Foreskin keratinocyte (primary cell): ENCODE measurements at places on chromosomes 3 and 15. TPM values are rescaled to one million over a fixed set of nuclear protein-coding genes. Genes with fewer than 3 reads are reported as not detected.

DNA sequence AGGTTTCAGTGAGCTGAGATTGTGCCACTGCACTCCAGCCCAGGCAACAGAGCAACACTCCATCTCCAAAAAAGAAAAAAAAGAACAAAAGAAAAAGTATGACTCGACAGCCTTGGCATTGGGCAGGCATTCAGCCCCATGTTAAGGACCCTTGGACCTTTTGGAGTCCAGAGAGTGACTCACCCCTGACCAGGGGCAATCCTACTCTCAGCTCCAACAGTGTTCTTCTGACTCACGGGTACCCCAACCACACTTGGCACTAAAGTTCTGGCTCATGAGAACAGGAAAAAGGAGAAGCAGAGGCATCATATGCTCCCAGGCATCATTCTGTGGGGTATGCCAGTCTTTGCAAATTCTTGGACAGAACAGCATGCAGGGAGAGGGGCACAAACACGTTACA lies 252.4 kb upstream of the HES1 start:
- DNase-seq = no peak

GRCh38 chr3:45664578-45664977 lies 24.6 kb upstream of the SACM1L start:
- no peak for DNase-seq

GRCh38 chr3:188915127-188915526 lies 256.6 kb upstream of the TPRG1 start:
- no peak for DNase-seq

DNA sequence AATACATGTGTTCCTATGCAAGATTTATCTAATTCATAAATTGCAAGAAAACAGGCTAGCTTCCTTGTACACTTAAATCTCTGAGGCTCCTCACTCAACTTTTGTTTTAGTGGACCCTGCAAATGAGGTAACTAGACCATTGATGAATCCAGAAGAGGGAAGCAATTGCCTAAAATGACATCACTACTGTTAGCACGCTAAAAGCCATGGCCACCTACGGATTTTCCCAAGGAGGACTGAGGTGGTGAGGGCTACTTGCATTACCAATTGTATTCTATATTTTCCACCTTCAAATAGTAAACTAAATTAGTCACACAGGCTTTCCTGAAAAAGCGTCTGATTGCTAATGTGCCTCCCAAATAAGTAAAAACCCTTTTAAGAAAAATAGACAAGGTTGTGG lies 140.7 kb downstream of the GADL1 start:
- DNase-seq = no peak

Gene RARRES1
- not detected in 2 replicates for total RNA-seq

DNA sequence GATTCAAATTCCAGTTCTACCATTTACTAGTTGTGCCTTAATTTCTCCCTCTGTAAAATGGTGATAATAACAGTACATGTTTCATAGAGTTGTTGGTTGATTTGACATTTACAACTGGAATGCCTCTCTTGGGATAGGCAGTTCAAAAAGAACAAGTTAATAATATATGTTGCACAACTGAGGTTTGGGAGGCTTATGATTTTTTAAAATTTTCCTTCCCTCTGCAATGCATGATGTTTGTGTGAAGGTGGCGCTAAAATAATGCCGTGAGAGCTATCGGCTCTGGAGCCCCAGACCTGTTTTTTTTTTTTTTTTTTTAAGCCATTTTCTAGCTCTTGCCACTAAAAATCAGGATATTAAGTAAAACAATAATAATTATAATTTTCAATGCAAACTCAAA lies 18.6 kb downstream of the DNAJB11 start:
- DNase-seq = peak; percentile 49
